Activated naive CD8-positive, alpha-beta T cell treated with anti-CD3 and anti-CD28 coated beads, Interleukin-2, amount 10 ng/mL, durations not matched to agents 7 days and 5 days (primary cell): ENCODE measurements at places on chromosomes 4 and X. TPM values are rescaled to one million over a fixed set of nuclear protein-coding genes. Genes with fewer than 3 reads are reported as not detected.

HSFX1 gene
- 1.4 TPM for total RNA-seq

ARR3 gene
- not detected for total RNA-seq

UGT8 gene
- not detected for total RNA-seq

TSC22D3 gene
- total RNA-seq: 142 TPM

TRIM2 gene
- 0.75 TPM for total RNA-seq

CT45A5 gene
- not detected for total RNA-seq

GSX2 gene
- total RNA-seq: not detected

SLC25A4 gene
- 5.3 TPM for total RNA-seq
